ENCODE measurements at places on chromosomes 4 and X.

DNA sequence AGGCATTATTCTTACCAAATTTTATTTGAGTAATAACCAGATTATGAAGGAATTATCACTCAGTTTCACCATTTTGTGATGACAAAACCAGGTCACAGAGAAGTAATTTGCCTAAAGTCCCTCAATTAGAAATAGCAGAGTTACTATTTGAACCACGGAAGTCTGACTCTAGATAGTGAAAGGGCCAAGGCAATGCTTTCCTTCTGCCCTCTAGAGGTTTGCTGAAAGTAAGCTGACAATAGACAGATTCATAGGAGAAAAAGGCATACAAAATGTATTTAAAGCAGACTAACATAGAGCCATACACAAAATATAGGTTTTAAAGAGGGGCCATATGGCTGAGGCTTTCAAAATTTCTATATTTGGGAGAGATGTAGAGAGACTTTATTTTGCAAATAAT, 43.1 kb downstream of the CXXC4 start:
- H3K4me1 ChIP-seq, result no peaks in the 10 kb centered on the region
- no peak overlapping the region for H3K4me3 ChIP-seq
- no peaks in the 10 kb centered on the region for H3K27me3 ChIP-seq

DNA sequence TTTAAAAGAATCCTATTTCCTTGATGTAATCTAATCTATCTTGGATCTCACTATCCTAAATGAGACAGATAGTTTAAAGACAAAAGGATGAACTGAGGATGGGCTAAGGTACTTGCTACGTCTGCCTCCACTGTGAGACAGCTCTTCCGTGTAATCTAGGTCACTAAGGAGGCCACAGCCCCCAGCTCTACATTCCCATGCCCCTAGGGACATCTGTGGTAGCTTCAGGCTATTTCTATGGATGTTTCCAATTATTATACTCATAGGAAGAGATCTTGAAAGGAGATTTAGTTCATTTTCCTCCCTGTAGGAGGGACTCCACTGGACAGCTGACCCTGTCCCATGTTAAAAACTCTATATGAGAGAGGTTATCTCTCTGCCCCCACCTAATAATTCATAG, 140.8 kb upstream of the TRPC5 start:
- H3K4me1 ChIP-seq, result no peaks in the 10 kb centered on the region
- no peak overlapping the region for H3K4me3 ChIP-seq
- H3K36me3 ChIP-seq, result no peaks in the 10 kb centered on the region
- peaks cover 1% of the 10 kb centered on the region for H3K27me3 ChIP-seq

DNA sequence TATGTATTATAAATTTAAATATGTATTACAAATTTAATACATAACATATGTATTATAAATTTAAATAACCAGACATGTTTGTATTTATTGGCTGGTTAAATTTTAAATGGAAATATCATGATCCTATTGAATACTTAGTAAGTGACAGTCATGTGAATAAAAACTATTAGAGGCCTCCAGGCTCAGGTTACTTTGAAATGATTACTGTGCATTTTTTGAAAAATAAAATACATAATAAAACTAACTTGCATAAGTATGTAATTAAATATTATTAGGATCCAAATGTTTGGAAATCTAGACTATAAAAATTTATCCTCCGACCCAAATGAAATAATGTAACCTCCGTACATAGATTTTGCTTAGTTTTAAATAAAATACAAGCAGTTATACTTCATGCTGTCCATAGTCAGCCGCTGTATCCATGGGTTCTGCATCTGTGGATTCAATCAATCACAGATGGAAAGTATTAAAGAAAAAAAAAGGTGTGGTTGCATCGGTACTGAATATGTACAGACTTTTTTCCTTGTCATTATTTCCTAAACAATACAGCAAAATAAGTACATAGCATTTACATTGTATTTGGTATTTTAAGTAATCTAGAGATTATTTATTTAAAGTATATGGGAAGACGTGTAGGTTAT, 140.7 kb downstream of the WDFY3 start:
- no peaks in the 10 kb centered on the region for H3K27me3 ChIP-seq
- no peak for DNase-seq
- no peaks in the 10 kb centered on the region for H3K36me3 ChIP-seq
- no peaks in the 10 kb centered on the region for H3K4me1 ChIP-seq

- no peak overlapping the region for H3K4me3 ChIP-seq
- H3K4me1 ChIP-seq, result peaks cover 5% of the 10 kb centered on the region
- no peak overlapping the region for H3K27ac ChIP-seq
- DNase-seq, result no peak
Measured at GRCh38 chrX:84186603-84187532, 1.1 kb downstream of the RPS6KA6 start.

- DNase-seq, result no peak
- no peaks in the 10 kb centered on the region for H3K36me3 ChIP-seq
- H3K27me3 ChIP-seq, result peaks cover 7% of the 10 kb centered on the region
- no peaks in the 10 kb centered on the region for H3K4me1 ChIP-seq
Measured at GRCh38 chr4:21211846-21212245, 511.6 kb downstream of the PACRGL start.

DNA sequence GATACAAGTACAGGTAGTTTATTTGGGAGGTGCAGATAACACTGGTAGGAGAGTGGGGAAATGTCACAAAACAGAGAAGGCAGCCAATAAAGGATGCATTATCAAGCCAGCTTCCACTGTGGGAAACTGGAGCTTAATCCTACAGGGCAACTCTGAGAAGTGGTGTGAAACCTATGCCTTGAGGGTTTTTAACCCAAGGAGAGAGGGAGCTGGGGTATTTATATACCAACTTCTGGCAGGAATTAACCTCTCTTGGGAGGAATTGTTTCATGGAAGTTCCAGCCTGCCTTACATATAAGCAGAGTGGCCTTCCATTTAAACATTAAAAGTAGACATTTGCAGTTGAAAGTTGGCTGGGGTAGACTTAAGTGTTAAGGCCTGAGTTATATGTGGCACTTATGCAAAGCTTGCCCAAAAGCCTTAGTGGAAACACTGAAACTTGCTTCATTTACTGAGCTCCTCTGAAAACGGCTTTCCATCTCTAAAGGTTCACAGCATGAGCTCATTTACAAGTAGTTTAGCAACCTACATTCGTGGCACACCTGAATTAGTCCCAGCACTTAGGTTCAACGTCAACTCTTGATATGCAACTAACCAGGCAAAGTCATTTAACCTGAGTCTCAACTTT, 19.2 kb downstream of the MAGEB17 start:
- no peaks in the 10 kb centered on the region for H3K4me1 ChIP-seq
- H3K4me3 ChIP-seq, result no peak overlapping the region
- H3K36me3 ChIP-seq, result no peaks in the 10 kb centered on the region
- peaks cover 2% of the 10 kb centered on the region for H3K27me3 ChIP-seq

DNA sequence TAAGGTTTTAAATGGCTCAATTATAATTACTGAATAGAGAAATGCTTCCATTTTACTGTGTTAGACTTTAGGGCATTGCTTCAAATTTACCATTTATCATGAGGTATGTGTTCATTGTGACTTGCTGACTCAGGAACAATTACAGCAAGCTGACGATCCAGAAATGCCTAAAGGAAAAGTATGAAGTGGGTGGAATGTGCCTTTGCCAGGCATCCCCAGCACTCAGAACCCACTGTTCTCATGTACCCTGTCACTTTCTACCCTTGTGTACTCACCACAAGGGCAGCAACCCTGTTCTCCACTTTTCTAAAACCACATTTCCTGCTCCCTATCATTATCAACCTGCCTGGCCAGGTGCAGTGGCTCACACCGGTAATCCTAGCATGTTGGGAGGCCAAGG, 41.5 kb downstream of the QRFPR start:
- no peak overlapping the region for H3K27ac ChIP-seq
- no peaks in the 10 kb centered on the region for H3K4me1 ChIP-seq
- no peak for DNase-seq
- no peaks in the 10 kb centered on the region for H3K36me3 ChIP-seq
- H3K4me3 ChIP-seq, result no peak overlapping the region

DNA sequence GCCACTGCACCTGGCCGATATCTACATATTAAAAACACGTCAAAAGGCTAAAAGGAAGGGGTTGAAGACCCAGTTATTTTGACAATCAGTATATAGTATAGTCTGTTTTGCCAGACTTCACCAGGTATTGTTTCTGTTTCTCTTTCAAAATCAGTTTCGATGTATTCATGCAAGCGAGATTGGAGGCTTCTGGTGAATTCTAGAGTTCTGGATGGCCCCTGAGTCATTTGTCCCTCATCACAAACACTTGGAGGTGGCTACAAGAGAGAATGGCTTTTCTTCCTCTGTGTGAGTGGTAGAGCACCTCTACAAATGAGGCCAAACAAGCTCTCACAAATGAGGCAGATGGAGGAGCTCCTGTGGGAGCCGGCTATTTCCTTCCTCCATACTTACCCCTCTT, 68.6 kb upstream of the ADGRG2 start:
- H3K27ac ChIP-seq, result no peak overlapping the region
- no peaks in the 10 kb centered on the region for H3K27me3 ChIP-seq
- H3K4me3 ChIP-seq, result no peak overlapping the region

DNA sequence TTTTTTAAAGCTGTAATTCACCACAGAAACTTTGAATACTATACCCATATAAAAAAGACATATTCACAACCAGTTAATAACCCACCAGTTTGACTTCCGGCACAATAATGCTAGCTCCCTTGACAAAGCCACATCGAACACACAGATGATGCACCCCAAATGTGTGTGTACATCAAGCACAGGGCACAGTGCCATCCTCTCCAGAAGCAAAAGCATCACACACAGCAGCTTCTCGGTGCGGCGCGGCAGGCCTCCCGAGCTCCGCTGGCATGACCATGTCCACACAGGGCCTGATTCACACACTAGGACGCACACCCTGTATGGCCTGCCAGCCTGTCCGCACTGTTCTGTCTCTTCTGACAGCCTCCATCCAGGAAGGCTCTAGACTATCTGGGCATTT, 88.0 kb downstream of the LEF1 start:
- H3K27me3 ChIP-seq, result no peaks in the 10 kb centered on the region
- no peak overlapping the region for H3K27ac ChIP-seq
- H3K4me1 ChIP-seq, result no peaks in the 10 kb centered on the region
- no peak for DNase-seq

GRCh38 chr4:123672987-123673386, 276.4 kb downstream of the SPRY1 start:
- no peak overlapping the region for H3K4me3 ChIP-seq
- peaks cover 13% of the 10 kb centered on the region for H3K4me1 ChIP-seq
- H3K27ac ChIP-seq, result no peak overlapping the region
- H3K36me3 ChIP-seq, result no peaks in the 10 kb centered on the region
- DNase-seq, result no peak
- H3K27me3 ChIP-seq, result peaks cover 2% of the 10 kb centered on the region

DNA sequence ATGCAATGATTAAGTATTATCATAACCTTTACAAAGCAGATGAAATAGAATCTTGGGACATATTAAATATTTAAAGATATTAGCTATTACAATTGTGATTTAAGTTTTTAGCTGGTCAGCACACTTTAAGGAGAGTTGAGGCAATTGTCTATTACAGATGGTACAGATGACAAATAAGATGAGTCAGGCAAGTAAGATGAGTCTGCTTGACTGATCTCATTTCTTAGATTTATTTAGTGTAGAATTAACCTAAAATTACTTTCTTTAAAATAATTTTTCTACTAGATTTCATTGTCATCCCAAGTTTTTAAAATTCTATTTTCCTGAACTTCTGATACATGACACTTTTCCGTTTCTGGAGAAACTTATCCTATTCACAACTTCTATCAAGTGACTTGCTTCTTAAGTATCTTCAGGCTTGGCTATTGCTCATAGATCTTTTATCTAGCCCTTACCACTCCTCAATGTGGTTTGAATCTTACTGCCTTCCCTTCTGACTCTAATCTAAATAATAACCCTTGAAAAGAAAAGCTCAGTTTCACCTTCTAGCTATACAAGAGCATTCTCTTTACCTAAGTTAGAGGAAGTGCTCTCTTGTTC, 32.9 kb downstream of the CXCL1 start:
- no peak overlapping the region for H3K4me3 ChIP-seq
- no peaks in the 10 kb centered on the region for H3K4me1 ChIP-seq
- no peak for DNase-seq
- no peaks in the 10 kb centered on the region for H3K36me3 ChIP-seq
- H3K27me3 ChIP-seq, result no peaks in the 10 kb centered on the region

DNA sequence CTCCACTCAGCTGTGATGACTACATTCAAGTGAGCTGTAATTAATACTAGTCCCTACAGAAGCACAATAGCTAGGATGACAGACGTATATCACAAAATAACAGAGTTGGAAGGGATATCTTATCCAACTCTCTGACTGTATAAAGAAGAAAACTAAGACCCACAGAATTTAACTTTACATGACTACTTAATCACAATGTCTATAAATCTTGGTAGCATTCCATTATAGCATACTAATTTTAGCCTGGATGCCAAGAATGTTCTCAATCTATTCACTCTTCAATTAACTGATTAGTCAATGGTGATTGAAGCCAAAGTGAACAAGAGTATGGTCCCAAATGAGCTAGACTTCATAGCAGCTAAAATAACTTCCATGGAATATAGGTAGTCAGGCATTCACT, 31.2 kb downstream of the RPS6KA6 start:
- H3K36me3 ChIP-seq, result no peaks in the 10 kb centered on the region
- DNase-seq, result no peak
- no peak overlapping the region for H3K27ac ChIP-seq
- H3K27me3 ChIP-seq, result peaks cover 3% of the 10 kb centered on the region

DNA sequence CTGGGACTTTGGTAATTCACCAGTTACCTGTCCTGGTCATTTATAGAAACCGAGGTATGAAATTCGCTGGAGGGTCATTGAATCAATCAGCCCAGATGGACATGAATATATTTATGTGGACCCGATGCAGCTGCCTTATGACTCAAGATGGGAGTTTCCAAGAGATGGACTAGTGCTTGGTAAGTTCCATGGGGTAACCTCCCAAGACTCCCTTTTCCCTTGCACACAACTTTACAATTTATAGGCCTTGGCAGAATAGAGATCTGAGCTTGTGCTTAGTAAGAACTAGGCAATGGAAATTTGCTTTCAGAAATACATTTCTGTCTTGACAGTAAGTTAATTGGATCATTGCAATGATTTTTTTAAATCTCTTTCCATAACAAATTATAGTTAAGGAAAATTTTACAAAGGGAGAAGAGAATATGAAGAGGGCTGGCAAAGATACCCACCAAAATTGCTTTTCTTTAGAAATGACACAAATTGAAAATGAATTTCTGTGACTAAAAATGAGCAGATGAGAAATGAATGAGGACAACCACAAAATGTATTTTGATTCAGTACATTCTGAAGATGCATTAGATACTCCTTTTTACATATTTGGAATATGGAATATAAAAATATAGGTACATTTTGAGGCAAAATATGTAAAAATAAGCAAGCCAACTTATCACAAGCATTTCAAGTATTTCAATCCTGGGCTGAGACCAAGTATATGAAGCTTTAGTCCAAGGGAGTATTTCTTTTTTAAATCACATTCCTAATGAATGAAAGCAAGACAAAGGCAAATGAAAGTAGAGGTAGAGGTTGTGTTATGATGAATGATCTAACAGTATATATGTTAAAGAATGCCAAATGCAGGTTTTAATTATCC, 45.9 kb downstream of the PDGFRA start:
- no peak overlapping the region for H3K4me3 ChIP-seq
- H3K4me1 ChIP-seq, result no peaks in the 10 kb centered on the region
- no peaks in the 10 kb centered on the region for H3K36me3 ChIP-seq
- DNase-seq, result no peak
- no peak overlapping the region for H3K27ac ChIP-seq
